NCI-H446 treated with DMSO at 0.1 percent for 48 hours (cell line): ENCODE measurements at places on chromosomes 5 and 9.

DNA sequence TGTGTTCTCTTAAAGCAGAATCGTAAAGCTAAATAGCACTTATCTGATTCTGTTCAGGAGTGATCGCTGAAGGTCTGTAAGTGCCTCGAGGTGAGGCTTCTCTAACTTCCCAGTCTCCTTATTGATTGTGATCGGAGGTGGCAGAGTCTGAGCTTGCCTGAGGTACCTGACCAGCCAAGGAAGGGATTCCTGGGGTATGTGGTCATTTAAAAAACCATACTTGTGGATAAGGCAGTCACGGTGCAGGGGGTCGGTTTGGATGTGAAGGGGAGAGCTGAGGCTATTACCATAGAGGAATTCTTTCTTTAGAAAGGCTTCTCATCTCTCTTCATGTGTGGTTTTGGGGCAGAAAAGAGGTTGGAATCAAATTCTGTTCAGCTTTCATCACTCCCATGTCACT lies 193.7 kb downstream of the TLE4 start:
- no peak for DNase-seq

DNA sequence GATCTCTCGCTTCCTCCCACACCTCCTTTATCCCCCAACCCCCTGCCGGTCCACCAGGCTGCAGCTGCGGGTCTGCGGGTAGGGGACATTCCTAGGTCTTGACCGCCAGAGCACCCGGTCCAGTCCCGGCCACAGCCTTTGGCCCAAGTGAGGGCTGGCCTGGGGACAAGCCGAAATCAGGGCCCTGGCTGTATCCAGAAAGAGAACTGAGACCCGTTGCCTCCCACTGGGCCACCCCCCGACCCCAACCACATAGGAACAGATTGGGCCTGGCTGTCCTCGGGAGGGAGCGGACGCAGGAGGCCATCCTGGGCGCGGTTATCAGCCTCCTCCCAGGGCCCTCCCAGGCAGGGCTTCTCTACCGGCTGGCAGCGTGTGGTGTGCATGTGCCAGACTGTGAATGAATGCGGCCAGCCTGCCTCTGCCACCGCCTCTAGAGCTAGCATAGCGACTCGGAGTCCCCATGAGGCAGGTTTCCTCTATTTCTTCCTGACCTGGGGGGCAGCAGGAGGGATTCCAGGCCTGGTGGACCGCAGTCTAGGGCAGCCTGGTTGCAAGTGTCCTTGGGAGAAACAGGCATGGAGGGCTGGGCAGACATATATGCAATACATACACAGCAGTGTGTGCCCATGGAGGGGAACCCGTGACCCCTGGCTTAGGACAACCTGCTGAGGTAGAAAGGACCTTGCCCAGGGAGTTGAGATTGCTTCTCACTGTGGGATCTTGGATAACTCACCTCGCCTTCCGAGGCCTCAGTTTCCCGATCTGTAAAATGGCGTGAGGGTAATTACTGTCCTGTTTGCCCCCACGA lies 1.2 kb downstream of the N4BP3 start:
- DNase-seq: no peak

DNA sequence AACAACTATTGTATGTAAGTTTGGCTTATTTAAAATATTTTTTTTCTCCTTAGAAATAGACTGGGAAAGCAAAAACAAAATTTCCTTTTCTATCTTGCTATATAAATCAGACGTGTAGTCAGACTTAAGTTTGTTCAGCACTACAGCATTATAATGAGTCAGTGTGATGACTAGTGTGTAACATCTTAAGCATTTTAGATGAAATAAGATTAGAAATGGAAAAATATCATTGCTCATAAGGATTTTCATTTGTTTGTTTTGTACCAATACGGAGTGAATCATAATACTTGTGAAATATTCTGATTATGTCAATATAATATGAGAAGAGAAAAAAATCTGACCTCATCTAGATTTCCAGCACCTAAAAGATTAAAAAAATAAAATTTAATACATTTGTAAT lies 64.7 kb upstream of the RICTOR start:
- no peak for DNase-seq

GRCh38 chr5:14365831-14366430 lies 215.7 kb upstream of the OTULINL start:
- DNase-seq: no peak

DNA sequence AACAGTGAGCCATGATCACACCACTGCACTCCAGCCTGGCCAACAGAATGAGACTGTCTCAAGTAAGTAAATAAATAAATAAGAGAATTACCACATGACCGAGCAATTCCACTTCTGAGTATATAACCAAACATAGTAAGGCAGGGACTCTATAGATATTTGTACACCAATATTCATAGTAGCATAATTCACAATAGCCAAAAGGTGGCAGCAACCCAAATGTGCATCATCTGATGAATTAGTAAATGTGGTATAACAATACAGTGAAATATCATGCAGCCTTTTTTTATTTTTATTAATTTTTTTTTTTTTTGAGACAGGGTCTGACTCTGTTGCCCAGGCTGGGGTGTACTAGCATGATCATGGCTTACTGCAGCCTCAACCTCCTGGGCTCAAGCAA lies 33.1 kb downstream of the ALDH7A1 start:
- no peak for DNase-seq

DNA sequence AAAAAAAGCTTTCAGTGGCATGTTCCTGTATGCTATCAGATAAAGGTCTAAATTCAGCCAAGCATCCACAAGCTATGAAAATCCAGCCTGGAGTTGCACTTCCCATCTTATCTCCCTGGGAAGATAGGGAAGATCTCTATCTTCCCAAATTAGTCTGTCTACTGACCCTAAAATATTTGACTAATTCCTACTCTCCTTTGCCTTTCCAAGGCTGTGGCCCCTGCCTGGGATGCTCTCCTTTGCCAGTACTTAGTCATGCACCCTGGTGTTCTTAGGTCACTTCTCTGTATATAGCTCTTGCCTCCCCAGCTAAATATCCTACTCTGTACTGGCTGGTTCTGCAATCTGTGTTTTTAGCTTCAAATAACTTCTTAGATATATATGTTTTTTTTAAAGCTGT lies 44.0 kb upstream of the PLPP1 start:
- no peak for DNase-seq
